ENCODE measurements at places on chromosomes 3 and 15. TPM values are rescaled to one million over a fixed set of nuclear protein-coding genes. Genes with fewer than 3 reads are reported as not detected.

Gene CLDN18
- total RNA-seq = not detected

GRCh38 chr3:30180310-30181177 is 425.9 kb upstream of the TGFBR2 start:
- peak; percentile 78 for DNase-seq

DNA sequence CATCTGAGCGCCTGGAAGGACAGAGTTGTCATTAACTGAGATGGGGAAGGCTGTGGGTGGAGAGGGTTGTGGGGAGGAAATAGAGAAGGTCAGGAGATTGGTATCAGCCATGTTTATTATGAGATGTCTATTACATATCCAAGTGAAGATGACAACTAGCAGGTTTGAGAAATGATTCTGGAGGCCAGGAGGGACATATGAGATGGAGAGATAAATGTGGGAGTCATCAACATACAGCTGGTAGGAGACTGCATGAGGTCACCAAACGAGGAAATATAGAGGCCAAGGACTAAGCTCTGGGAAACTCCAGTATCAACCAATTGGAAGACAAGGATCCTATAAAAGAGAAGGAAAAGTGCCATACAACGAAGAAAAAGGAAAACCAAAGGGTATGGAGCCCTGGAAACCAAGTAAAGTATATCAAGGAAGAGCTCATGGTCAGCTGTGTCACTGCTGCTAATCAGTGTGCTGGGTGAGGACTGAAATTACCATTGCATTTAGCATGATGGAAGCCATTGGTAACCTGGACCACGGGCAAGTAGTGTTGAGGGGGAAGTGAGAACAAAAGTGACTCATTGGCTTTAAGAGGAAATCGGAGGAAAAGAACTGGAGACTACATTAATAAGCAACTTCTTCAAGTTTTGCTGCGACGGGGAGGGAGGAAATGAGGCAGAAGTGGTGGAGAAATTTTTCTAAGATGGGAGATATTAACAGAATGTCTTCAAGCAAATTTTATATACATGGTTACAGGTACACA is 14.0 kb upstream of the UACA start:
- no peak for DNase-seq

- DNase-seq = no peak
These were observed 207.7 kb downstream of the PLOD2 start for GRCh38 chr3:145953316-145953715.

DNA sequence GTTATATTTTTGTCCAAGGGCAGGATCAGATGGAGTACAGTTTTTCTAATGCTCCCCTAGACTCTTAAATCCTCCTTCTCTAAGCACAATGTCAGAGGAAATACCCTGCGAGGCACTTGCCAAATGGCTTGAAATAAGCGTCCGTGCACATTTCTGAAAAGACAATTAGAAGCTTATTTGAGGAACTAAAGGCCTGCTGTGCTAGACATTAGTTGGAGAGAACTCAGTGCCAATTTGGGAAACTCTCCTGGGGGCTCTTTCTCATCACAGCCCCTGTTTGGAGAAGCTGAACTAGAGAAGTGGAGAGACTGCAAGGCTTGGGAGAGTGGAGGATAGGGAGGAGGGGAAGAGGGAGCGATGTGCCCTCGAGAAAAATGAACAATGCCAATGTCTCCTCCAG is 247.6 kb upstream of the C2CD4B start:
- no peak for DNase-seq

DNA sequence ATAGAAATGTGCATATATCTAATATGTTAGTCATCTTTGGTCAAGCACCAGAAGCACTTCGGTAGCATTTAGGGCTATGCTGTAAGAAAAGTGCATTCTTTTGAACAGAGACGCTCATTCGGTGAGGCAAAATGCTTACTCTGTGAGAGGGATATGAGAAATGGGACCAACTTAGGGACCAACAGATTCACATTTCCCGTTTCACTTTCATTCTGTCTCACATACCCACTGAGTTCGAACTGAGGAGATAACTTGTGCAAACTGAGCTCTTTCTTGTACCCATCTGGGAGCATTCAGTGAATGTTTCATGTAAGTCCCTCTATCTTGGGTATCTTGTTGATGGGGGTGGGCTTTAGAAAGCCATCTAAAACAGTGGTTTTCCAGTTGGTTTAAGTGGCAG is 135.3 kb downstream of the FEZF2 start:
- no peak for DNase-seq

DNA sequence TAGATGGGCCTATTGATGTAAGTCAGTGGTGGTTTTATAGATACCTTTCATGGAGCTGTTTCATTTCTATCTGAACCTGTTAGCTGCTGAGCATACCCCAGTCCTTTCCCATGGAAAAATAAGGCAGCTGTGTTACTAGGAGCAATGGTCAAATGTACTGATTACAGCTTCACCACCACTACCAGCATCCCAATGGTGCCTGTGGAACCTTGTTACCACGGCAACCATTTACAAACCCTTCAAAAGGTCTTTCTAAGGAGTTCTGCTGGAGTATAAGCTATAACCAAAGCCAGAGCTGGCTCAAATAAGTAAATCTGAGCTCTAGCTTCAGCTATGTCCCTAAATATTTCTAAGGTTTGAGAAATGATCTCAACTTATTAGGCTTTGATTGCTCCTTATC is 133.4 kb upstream of the ACP3 start:
- DNase-seq = no peak
